ENCODE measurements at places on chromosomes 11 and 22.

DNA sequence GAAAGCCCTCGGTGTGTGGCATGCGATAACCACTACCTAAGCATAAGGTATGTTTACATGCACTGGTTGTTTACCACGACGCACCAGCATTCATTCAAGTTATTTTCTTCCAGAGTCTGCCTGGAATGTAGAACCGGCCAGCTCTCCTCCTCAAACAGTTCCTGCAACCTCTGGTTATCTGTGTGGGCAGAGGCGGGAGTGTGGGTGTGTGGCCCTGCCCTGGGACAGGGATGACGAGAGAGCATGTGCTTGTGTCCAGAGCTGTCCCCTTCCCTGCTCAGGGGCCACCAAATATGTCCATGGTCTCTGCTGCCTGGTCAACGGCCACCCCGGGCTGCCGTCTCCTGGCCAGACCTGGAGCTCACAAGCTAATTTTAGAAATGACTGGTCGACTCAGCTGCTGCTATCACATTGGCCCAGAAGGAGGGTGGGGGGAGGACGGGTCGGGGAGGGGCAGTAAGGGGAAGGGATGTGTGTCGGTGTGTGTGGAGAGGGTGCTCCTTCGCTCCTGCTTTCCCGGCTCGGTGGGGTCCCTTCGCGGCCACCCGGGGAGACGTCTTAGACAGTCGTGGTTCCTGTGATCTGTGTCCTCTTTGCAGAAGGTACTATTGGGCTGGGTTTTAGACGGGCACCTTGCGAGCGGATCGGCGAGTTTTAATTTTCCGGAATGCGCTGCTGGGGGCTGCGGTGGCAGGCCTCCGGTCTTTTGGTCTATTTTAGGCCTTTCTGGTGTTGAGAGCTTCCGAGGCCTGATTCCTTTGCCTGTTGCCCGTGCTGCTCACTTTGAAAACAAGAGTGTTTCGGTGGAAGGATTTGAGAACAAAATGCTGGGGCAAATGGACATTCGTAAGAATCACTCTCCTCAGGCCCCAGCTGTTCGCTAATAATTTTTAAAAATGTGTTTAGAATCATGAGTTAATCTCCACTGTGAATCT lies at the start of gene MYO18B:
TSS of gene MYO18B (plus strand) at position 497 of the 935 bp plus-strand sequence. CDS start 18,905 bp downstream, outside the sequence.
- DNase-seq: no peak

GRCh38 chr11:64553554-64554201 lies 37.3 kb upstream of the SLC22A12 start:
- DNase-seq: no peak

DNA sequence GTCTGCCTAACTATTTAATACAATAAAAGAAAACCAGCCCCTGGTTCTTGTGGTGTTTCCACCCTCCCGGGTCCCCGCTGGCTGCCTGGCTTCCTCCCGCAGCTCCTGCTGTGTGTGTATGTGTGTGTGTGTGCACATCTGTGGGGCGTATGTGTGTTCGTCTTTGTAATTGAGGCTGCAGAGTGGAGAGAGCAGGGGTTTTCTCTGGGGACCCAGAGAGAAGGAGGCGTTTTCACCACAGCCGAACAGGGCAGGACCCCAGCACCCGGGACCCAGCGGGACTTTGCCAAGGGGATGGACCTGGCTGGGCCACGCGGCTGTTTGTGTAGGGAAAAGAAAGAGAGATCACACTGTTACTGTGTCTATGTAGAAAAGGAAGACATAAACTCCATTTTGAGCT lies 42.7 kb downstream of the IGLL1 start:
- no peak for DNase-seq

DNA sequence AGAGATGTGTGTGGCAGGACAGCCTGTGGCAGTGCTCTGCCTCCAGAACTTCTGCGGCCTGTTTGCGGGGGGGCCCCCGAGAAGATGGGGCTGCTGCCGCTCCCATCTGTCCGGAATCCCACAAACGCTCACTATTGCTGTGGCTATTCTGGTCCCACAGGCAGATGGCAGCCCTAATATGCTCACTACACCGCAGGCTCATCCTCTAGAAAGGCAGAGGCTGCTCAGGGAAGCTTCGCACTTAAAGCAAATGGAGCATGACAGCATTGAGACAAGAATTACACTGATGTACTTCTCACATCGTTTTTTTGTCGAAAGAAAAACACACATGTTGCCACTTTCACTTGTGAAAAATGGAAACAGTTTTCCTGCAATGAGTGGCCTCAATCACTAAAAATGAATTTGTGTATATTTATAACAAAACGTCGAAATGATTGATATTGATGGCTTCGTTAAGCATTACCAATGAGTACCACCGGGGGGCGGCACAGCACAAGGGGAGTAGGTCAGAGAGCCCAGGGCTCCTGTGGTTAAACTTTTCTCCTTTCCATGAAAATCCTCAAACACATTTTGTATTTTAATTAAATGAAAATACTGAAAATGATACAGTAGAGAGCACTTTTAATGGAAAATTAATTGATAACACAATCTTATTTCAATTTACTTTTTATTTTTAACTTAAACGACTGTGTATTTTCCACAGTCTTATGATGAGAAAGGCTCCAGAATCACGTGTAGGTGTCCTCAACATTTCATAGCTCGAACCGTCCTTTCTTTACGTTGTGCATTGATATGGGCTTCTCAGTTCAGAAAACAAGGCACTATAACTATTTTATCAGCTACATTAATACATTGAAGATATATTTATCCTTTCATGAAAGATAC lies 69.1 kb downstream of the CTTN start:
- DNase-seq: no peak

DNA sequence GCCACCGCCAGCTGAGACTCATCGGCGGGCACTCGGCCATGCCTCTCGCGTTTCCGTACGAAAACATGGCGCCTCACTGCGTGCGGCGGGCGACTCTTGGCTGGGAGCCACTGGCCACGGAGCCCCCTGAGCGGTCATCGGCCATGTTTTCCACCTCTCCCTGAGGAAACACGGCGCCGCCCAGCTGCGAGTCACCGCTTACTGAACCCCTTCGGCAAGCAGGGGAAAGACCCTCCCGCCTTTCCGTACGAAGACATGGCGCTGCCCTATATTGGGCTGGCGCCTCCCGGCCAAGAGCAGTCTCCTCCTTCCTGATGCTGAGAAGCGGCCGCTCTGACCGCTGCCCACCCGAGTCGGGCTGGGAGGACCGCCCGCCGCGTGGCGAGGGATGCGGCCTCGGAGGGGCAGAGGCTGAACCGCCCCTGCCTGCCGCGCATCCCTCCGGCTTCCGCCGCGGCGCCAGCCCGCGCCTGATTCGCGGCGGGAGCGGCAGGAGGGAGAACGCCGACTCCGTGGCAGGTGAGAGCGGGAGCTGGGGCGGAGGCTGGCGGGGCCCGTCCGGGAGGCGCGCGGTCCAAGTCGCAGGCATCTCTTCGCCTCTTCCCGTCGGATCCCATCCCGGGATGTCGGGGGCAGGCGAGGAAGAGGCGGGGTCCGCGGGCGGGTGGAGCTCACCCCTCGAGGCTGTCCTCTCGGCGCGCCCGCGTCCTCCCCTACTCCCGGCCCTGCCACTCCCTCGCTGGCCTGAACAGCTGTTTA lies at the start of gene TCP11L1:
TSS of gene TCP11L1 (plus strand) at position 299 of the 759 bp plus-strand sequence. CDS start 4,202 bp downstream, outside the sequence.
- DNase-seq: peak; percentile 97

GRCh38 chr11:104997288-104997687 lies 25.7 kb downstream of the CASP5 start:
- DNase-seq: no peak

DNA sequence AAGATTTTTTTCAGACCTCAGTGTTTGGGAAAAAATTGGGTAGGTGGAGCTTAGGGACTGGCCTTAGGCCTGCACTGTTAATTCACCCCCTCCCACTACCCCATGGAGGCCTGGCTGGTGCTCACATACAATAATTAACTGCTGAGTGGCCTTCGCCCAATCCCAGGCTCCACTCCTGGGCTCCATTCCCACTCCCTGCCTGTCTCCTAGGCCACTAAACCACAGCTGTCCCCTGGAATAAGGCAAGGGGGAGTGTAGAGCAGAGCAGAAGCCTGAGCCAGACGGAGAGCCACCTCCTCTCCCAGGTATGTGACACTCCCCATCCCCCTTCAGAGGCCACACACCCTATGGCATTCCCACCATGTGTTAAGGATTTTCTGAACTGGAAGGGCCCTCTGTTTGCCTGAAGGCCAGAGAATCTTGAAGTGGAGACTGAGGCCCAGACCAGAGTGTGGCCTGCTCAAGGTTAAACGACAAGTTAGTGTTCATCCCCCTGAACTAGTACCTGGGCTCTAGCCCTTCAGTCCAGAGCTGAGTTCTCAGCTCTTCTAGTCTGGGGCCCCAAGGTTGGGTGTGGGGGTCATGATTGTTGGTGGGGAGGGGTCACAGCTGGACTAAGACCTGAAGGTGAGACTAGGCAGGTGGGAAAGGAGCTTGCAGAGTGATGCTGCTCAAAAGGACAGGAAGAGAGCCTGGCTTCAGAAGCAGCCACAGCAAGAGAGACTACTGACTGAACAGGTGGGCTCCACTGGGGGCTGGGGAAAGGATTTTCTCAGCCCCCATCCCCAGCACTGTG lies 2.3 kb upstream of the FOLR1 start:
- no peak for DNase-seq

- no peak for DNase-seq
Observed at GRCh38 chr22:31734512-31734911, 15.4 kb downstream of the PRR14L start.

GRCh38 chr22:21052715-21053459 lies 7.1 kb downstream of the LRRC74B start:
- no peak for DNase-seq

GRCh38 chr11:113447621-113448315 lies 27.4 kb downstream of the DRD2 start:
- DNase-seq: no peak

- DNase-seq: no peak
Observed at GRCh38 chr11:6962141-6962540, 35.9 kb downstream of the ZNF215 start.

DNA sequence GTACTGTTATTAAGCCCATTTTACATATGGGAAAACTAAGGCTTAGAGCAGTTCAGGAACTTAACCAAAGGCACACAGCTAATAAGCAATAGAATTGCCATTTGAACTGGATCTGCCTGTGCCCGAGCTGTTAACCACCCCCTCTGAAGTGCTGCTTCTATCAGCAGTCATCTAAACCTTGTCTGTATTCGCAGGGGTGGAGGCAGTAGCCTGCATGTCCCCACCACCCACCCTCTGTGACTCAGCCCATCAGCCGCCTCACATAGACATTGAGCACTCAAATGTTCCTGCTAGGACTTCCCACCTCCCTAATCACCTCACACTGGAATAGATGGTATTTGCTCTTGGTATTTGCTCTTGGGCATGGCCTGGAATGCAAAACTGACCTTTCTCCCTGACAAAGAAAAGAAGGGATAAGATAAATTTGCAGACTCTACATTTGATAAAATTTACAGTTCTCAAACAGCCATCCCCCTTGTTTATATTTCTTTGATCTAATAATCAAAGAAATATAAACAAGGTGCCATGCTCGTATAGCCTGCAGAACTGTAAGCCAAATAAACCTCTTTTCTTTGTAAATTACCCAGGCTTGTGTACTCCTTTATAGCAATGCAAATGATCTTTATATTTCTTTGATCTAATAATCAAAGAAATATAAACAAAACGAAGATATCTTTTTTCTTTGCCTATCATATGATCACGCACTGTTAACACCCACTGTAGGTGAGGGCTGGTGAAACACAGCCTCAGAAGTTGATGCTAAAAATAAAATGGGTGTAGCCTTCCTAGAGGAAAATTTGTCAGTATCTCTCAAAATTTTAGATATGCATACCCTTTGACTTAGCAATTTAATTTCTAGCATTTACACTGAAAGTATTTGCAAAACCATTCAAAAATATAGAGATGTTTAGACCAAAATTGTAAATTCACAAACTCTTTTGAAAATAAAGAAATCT lies 15.9 kb downstream of the DKK3 start:
- no peak for DNase-seq

GRCh38 chr11:104967534-104968354 lies 630 bp downstream of the CASP4 start:
- DNase-seq: no peak

DNA sequence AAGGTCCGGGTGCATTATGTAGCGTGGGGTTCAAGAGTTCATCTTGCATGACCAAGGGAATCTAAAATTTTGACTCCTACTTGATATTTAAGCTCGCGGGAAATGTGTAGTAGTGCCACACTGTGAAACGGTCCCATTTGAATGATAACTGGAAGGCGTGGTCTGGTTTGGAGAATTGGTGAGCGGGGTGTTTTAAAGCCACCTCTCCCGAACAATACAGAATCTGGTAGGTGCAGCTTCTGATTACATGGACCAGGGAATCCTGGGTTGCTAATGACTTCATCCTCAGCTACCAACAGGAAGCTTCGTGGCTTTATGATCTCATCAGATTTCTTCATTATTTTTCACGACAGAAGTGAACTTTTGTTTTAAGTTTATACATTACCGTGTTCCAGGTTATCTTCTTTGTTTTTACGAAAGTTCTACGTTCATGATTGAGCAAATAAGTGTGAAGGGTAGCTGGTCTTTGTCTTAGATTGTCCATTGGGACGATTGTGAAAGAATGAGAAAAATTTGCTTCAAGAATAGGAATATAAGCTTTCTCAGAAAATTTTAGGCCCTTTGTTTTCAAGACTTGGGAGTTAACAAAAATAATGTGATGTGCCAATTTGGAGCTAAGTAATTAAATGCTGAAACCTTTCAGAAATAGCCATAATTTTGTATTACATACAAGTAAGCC lies 1.7 kb downstream of the QSER1 start:
- no peak for DNase-seq

- no peak for DNase-seq
Observed at GRCh38 chr11:34651551-34651950, 30.7 kb downstream of the EHF start.

GRCh38 chr11:30876663-30877396 lies 290.7 kb upstream of the MPPED2 start:
- DNase-seq: no peak

DNA sequence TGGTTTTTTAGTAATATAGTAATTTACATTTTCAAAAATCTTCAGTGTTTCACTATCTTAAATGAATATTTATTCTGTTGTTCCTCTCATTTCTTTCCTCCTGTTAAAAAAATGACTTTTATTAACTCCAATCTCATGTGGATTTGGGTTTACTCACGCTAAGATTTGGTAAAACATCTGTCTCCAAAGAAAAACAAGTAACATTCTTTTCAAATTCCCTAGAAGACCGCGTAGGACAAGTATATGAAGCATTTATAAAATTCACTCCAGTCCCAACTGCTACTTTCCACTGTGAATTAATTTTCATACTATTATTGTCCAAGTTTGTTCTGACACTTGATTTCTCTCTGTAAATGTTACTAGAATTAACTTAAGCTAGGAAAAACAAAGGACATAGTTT lies 26.2 kb downstream of the SBF2 start:
- DNase-seq: no peak

DNA sequence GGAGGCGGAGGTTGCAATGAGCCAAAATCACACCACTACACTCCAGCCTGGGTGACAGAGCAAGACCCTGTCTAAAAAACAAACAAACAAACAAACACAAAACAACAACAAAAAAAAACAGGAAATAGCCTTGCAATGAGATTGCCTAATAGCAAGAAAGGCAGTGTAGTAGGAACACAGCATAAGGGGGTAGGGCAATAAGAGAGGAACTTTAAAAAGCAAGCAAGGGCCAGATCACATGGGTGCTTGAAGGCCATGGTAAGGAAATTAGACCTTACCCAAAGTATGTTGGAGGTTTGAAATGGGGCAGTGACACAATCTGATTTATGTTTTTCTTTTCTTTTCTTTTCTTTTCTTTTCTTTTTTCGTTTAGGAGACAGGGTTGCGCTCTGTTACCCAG lies 34.7 kb upstream of the NRIP3 start:
- DNase-seq: no peak

Measured in esophagus muscularis mucosa (tissue), 4 donors.